Stimulated activated CD8-positive, alpha-beta memory T cell treated with anti-CD3 and anti-CD28 coated beads, Interleukin-15, amount 100 ng/mL, for 24 hours (primary cell): ENCODE measurements at places on chromosomes 12 and 14.

GRCh38 chr12:27595231-27595642 is 71.2 kb downstream of the PPFIBP1 start:
- no peak for DNase-seq

- no peak for DNase-seq
These were observed 754 bp downstream of the ZNF605 start for GRCh38 chr12:132955094-132956010.

DNA sequence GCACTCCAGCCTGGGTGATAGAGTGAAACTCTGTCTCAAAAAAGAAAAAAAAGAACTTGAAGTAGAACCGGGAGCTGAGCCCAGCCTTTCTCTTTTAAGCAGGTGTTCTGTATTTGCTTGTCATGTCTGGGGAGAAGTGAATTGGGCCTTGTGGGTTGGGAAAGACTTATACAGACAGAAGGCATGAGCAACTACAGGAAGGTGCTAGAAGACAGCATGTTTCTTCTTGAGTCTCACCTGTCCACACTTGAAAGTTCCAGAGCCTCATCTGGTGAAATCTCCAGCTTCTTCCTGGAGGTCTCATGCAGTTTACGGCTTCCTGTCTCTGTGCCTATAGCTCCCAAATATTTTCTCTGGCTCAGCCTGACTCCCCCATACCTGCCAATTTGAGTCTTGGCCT is 2.5 kb downstream of the PGAM5 start:
- DNase-seq: no peak

- DNase-seq: no peak
These were observed 954.8 kb upstream of the SEL1L start for GRCh38 chr14:82488473-82488872.

- DNase-seq: no peak
These were observed 56.9 kb upstream of the E2F7 start for GRCh38 chr12:77122236-77122635.

- no peak for DNase-seq
These were observed 116.8 kb downstream of the DAAM1 start for GRCh38 chr14:59305231-59305630.
